A375 (cell line): ENCODE measurements at places on chromosomes 3 and 15. TPM values are rescaled to one million over a fixed set of nuclear protein-coding genes. Genes with fewer than 3 reads are reported as not detected.

The CYP11A1 gene
- total RNA-seq: 0.77 and 2.0 TPM in 2 replicates

The ANKRD63 gene
- 0.34 and 0.37 TPM in 2 replicates for total RNA-seq

The DCLK3 gene
- not detected in 2 replicates for total RNA-seq

The CCR9 gene
- not detected in 2 replicates for total RNA-seq

The TMEM41A gene
- total RNA-seq: 7.7 and 9.1 TPM in 2 replicates
